ENCODE measurements at places on chromosomes 2 and 18. TPM values are rescaled to one million over a fixed set of nuclear protein-coding genes. Genes with fewer than 3 reads are reported as not detected.

The LTBP1 gene
- total RNA-seq = 947 TPM

The UPP2 gene
- not detected for total RNA-seq

The CFC1B gene
- not detected for total RNA-seq

The UGT1A10 gene
- total RNA-seq = 0.41 TPM

The ABCG8 gene
- total RNA-seq = not detected

The PAIP2B gene
- total RNA-seq = 1.6 TPM

Measured in fibroblast of the aortic adventitia (primary cell).